ENCODE measurements at places on chromosomes 11 and 22.

GRCh38 chr11:60197442-60197841 is 14.6 kb upstream of the MS4A6A start:
- DNase-seq = no peak

DNA sequence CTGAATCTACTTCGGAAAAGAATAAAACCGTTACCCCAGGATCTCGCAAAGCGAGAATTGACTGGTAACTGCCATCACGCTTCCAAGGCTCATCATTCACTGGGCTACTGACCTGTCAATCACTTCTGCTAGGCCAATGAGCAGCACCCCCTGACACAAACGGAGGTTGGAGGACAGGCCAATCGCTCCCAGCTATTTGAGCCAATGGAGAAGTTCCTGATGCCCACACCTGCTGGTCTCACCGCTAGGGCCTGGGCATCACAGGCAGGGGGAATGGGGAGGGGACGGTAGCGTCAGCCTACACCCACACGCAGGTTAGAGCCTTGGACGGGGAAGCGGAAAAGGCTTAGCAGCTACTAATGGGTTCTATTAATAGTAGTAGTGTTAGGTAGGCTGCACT is 56.7 kb upstream of the CHST1 start:
- no peak for DNase-seq

DNA sequence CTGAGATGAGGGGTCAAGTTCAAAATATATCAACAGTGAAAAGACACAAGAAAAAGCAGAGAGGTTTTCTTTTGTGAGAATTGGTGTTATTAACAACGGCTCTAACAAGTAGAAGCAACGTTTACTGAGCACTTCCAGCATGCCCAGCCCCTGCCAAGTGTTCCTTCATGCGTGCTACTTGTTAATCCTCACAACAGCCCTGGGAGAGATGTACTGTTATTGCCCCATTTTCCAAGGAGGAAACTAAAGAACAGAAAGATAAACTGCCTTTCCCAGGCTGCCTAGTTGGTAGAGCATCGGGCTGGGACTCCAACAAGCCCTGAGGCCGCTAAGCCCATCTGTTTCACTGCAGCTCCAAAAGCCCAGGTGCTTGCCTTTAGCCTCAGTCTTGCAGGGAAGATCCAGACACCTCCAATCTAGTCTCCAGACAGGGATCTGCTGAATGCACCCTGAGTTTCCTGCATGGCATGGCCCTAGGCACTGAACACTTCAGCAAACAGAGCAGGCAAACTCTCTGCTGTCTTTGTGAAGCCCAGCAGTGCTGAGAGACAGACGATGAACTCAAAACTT is 25.5 kb downstream of the SPATA19 start:
- no peak for DNase-seq

- no peak for DNase-seq
Measured at GRCh38 chr22:17871726-17872458, 97.6 kb upstream of the BID start.

- DNase-seq = no peak
Measured at GRCh38 chr11:73227571-73228211, 9.6 kb downstream of the P2RY2 start.

DNA sequence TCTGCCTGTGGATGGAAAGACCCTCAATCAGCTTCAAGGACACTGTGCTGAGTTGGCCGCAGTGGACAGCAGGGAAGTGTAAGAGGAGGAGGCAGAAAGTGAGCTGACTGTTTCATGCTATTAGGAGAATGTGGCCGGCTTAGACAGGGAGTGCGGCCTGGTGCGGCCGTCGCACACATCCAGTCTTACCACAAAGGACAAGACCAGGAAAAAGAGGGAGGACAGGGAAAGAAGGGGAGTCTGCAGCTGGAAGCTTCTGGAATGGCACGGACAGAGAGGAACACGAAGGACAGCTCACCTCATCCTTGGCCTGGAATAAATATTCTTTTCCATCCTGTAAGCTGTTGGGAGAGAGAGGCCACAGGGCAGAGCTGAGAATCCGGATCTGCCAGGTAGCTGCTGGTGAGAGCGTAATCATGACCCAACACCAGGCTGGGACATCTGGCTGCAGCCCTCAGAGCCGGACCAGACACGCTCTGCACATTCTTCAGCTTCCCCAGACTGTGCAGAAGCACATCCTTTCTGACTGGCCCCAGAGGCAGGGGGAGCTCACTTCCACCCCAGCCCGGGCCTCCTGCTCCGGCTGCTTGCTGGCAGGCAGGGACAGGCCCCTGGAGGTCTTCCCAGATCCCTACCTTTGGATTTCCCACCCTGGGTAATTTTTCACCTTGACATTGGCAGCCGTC is 8.6 kb upstream of the RBM4B start:
- no peak for DNase-seq

DNA sequence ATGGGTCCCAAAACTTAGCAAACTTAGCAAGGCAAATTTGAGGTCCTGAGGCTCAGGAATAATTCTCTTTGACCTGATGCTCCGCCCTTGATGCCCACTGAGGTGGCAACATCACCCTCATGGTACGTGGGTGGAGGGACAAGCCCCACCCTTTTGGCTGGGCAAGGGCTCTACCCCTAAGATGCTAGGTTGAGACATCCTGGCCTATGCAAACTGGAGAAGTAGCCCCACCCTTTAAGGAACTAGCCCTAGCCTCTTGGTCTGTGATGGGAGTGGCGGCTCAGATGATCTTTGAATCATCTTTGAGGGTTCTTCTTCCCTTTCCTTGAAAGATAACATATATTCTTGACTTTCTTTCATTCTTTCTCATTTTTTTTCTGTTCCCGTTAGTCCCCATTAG is 32.9 kb downstream of the CABIN1 start:
- no peak for DNase-seq

DNA sequence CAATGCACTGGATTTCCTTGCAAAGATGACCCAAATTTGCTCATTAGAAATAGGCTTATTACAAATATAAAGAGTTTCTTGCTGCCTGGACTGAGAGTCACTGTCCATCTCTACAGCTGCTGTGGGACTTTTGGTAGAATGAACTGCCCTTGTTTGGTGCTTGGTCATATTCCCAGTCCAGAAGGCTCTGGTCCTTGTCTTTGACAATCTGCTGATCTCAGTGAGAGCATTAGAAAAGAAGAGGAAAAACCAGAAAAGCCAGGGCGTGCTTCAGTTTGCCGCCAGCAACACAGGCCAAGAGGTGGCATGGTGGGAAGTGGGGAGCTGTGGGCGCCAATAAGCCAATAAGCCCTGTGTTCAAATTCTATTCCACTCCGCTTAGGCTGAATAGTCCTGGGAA is 48.2 kb upstream of the PARVA start:
- DNase-seq = no peak

DNA sequence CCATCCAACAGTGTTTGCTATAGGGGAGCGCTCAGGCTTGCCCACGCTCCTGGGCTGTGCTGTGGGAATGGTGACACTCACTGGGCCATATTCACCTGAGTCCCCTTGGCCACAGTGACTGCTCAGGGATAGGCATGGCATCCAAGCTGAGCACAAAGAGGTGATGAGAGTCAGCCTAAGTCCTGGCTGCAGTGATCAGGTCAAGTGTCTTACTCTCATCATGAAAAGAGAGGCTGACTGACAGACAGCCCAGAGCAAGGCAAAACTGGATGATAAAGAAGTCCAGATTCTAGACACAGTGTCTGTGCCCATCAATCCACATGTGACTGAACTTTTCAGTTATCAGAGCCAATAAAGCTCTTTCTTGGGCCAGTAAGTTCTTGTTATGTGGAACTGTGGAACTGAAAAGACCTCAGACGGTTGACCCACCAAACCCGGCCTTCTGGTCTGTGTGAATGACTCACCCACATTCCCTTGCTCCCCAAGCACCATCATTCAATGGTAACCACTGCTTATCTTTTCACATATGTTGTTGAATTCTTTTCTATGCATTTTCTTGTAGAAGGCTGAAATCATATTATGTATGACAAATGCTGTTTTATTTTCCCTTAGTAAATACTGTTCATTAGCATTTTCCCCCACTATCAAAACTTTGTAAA is 43.2 kb upstream of the YPEL1 start:
- no peak for DNase-seq

- DNase-seq = no peak
Measured at GRCh38 chr11:114816791-114817190, 138.5 kb downstream of the NXPE2 start.

- no peak for DNase-seq
Measured at GRCh38 chr11:72712168-72712751, 38.0 kb upstream of the PDE2A start.

DNA sequence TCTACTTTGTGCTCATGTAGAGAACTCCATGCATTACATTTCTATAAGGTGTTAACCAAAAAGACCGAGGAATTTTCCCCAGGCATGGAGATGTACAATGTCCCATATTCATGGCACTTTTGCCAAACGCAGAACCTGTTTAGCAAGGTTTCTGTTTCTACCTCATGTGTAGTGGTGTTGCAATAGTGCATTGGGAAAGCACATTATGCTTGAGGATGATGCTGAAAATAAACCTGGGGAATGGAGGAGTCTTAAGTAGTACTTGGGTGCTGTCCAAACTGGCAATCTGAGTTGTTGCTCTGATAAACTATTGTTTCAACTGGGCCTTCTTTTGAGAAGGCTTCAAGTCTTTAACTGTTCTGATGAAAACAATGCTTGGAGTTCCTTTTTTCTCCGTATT is 11.5 kb upstream of the MUC15 start:
- no peak for DNase-seq

GRCh38 chr22:46008836-46009596 is 32.1 kb upstream of the WNT7B start:
- no peak for DNase-seq

DNA sequence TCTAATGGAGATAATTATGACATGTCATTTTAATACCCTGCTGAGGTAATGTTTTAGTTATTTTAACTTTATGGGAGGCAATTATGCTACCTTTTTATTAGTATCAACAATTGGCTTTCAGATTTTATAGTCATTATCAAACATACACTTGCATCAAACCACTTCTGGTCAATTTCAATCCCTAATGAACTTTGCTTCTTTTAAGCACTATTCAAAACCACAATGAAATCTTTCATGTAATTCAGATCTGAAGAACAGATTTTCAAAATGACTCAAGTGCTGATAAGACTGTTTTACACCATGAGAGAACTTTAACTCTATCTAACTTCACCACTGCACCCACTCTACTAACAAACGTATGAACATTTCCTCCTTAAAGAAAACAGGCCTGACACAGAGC is 25.9 kb upstream of the CCDC34 start:
- DNase-seq = no peak

- DNase-seq = no peak
Measured at GRCh38 chr11:92048415-92048814, 176.2 kb upstream of the FAT3 start.

DNA sequence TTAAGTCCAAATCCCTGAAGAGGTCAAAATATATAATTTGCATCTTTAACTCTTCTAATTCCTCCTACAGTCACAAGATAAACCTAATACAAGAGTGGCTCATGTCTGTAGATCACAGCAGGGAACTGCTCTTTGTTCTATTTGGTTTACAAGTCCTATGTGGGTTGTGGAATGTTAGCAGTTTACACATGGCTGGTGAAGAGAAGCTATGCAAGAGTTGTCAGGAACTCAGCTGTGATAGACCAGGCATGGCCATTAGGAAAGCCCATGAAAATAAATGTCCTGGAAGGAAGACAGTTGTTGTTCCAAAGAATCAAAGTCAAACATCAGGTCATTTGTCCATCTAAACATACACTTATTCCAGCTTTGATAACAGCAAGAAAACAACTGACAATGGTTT is 312.4 kb upstream of the PITPNB start:
- no peak for DNase-seq

DNA sequence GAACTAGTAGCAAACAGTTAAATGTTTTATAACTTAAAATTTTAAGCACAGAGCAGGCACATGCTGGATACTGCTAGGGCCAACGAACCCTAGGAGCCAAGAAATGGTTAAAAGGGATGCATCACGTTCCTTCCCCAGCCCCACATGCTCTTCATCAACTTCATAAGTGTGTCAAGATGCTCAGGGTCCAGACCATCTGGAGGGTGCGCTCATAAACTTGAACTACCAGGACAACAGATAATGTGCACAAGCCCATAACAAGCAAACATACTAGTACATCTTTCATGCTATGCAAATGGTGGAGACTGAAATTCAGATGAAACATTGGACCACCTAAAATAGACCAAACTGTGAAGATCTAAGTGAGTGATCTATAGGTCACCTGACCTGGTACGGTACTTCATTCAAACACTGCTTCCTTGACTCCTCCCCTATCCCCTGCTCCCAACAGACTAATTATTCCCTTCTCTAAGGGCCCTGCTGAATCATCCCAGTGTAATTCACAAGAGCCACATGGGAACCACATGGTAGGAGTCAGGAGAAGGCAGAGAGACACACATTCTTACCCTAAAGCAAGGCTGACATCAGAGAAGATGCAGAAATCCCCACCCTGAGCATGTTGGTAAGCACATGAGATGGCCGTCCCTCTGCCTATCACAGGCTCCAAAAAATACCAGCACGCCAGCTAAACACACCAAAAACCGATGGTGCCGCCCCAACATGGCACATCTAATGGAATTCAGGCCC is 83.9 kb downstream of the ETS1 start:
- no peak for DNase-seq

DNA sequence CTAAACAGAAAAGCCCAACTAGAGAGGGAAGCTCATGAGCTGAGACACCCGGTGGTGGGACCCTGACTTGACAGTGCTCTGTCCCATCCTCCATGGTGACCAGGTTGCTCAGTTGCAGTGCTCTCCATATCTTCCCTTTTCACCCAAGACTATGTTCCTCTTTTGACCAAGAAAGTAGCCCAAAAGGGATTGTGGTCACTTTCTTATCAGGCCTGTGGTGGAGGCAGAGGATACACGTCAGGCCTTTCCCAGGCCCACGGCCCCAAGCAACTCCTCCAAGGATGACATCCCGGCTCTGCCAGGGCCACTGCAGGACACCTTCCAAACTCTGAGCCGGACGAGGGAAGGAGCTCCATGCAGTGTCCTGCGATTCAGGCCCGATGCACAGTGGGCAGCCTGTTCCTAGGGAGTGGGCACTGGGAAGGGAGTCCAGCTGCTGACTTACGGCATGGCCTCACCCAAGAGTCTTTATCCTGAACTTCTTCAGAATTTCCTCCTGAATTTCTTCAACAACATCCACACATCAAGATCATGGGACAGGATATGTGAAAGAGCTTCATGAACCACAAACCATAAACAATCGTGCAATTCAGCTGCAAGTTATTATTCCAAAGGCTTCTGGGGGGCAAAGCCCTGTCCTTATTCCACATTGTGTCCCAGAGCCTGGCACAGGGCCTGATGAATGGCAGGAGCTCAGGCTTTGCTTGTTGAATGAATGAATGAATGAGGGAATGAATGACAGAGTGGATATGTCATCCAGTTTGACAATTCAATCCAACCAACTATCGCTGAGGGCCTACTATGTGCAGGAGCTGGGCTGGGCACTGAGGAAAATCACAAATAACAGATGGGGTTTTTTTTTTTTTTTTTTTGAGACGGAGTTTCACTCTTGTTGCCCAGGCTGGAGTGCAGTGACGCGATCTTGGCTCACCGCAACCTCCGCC is 36.0 kb upstream of the MYH9 start:
- DNase-seq = no peak

DNA sequence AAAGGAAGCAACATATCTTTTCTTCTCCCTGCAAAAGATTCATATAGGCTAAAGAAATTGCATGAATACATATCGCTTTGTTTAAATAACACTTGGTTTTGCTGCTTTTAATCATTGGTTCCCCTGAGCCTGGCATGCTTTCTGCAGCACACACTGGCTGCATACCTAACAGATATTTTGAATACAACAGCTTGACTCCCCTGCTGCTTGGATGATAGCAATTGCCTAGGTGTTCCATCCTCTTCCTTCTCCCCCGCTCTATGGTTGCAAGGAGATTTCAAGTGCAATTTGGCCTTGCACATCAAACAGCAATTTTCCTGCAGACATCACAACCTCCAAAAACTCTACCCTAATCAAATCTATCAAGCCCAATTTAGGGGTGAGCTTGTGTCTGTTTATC is 430.0 kb downstream of the NTM start:
- DNase-seq = no peak
